NCI-H446 (cell line): ENCODE measurements at places on chromosomes 13 and 19.

DNA sequence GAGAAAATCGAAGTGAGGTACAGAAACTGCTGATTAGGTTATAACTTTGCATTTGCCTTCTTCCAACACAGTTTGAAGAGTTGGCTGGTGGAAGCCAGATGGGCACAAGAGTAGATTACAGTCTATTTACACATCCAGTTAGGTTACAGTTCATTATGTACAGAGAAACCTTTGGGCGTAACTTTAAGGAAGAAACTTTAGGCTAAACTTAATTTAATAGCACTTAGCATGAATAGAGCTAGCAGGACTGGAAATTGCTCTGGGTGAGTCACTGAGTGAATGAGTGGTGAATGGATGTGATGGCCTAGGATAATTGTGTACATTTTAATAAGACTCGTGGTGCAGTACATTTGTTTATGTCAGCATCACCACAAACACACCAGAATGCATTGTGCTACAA lies 62.9 kb upstream of the KLHL1 start:
- no peak for DNase-seq

DNA sequence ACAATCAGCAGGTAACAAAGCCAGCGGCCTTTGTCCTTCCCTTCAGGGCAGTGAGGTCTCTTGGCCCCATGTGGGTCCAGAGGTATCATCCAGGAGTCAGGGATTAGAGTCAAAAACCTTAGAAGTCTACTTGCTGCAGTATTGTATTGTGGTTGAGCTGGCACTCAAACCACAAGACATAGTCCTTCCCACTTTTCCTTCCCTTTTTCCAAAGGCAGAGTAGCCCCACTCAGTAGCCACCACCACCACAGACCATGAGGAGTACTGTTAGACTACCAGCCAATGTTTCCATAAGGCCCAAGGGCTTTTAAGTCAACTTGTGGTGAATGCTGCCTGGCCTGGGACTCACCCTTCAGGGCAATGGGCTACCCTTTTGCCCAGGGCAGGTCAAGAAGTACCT lies 27.1 kb upstream of the CCNA1 start:
- DNase-seq, result no peak

GRCh38 chr13:29324601-29325000 lies 270.9 kb downstream of the SLC7A1 start:
- DNase-seq, result no peak

- DNase-seq, result no peak
Observed at GRCh38 chr13:82136880-82137279, 1745.4 kb downstream of the SLITRK1 start.

DNA sequence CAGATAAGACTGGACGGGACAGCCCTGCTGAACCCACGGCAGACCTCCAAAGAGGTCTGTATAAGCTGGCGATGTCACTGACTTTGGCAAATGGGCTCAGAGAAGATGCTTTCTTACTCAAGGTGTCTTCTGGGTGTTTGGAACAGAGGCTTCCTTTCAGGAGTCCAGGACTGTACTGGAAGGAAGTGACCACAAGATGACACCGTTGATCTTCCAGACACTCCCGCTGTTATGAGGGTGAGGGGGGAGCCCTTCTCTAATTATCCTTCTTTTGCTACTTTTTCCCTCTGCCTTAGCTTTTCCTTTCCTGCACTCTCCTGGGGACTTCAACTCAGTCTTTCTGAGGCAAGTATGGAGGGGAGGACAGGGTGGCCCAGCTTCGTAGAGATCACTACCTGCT lies 65.2 kb upstream of the ZNF599 start:
- no peak for DNase-seq

DNA sequence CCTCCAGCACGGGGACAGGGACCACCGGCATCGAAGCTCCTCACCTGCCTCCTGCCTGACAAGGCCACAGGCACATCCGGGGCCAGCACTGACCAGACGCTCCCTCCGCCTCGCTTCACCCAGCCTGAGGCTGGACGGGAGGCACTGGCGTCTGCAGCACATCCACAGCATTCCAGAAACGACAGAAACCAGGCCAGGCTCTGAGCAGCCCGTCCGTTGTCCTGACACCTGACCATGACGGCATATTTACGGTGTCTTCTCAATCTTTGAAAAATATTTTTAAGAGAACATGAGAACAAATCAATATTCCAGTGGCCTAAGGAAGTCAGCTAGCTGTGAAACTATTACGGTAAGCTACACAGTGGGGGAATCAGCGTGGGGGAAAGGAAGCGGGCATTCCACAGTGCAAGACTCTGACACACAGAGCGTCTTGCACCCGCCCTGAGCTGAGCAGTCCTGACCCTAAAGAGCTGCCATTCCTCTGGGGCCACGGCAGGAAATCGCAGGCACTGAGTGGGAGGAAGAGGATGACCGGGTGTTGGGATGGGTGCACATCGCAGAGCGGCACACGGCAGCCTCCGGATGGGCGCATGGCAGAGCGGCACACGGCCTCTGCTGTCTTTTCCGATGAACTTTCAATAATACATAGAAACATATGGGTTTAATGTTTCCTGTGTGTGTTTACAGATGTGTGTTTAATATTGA lies 26.8 kb downstream of the RASA3 start:
- DNase-seq, result no peak

DNA sequence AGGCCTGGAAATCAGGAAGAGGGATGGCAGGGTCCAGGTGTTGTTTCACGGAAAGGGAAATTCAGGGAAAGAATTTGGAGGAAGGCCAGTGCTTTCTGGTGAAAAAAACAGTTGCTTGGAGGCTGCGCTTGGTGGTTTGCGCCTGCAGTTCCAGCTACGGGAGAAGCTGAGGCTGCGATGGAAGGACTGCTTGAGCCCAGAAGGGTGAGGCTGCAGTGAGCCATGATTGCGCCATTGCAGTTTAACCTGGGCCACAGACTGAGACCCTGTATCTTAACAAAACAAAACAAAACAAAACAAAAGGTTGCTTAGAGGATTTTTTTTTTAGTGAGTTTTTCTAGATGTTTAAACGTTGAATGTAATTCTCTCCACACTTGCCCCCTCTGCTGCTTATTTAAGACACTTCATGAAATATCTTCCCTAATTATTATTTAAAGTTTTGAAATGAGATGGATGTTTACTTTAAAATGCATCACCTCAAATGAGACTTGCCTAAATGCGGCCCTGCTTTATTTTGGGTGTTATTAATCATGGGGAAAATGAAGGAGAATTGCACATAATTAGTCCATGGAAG lies 75.4 kb upstream of the TRPC4 start:
- DNase-seq, result no peak

GRCh38 chr19:14479975-14480699 lies 5.0 kb upstream of the PTGER1 start:
- no peak for DNase-seq

DNA sequence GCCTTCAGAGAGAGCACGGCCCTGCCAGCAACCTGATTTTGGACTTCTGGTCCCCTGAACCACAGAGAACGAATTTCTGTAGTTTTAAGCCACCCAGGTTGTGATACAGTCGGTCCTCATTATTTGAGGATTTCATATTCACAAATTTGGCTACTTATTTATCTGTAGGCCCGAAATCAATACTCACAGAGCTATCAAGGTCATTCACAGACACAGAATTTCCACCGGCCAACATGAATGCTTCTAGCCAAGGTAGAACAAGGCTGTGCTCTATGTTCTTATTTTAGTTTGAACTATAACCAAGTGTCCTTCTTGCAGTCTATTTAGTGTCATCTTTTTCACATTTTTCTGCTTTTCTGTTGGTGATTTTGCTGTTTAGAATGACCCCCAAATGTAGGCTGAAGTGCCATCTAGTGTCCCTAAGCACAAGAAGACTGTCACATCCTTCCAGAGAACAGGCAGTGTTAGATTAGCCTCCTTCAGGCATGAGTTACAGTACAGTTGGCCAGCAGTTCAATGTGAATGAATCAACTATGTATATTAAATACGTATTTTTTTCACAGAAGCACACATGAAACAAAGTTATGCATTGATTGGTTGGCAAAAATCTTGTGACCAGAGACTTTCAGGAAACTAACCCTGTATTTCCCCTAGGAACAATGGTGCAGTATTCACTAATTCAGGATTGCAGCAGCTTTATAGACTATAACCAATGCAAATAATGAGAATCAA lies 63.5 kb downstream of the C13orf42 start:
- no peak for DNase-seq

GRCh38 chr19:42512130-42512636 lies 16.1 kb downstream of the CEACAM1 start:
- no peak for DNase-seq

DNA sequence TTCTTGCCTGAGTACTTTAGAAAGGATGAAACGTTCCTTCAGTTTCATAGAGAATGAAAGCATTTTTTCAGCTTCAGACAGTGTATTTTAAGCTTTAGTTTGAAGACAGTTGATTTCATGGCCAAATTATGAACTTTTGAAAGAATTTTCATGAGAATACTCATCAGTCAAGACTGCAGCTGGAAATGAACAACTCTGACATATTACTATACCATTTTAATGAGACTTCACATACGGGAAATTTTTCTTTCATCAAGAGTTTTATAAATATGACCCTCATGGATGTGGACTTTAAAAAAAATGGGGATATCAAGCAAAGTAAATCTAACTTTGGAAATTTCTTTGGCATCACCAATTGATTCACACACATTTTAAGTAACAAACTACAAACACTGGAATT lies 6.4 kb downstream of the LATS2 start:
- no peak for DNase-seq

GRCh38 chr13:28820099-28821051 lies at the start of gene MTUS2:
Gene MTUS2, plus strand, starts transcription at chr13:28820339.
- DNase-seq, result no peak

- no peak for DNase-seq
Observed at GRCh38 chr19:14333101-14333871, 48.0 kb upstream of the ADGRE5 start.

DNA sequence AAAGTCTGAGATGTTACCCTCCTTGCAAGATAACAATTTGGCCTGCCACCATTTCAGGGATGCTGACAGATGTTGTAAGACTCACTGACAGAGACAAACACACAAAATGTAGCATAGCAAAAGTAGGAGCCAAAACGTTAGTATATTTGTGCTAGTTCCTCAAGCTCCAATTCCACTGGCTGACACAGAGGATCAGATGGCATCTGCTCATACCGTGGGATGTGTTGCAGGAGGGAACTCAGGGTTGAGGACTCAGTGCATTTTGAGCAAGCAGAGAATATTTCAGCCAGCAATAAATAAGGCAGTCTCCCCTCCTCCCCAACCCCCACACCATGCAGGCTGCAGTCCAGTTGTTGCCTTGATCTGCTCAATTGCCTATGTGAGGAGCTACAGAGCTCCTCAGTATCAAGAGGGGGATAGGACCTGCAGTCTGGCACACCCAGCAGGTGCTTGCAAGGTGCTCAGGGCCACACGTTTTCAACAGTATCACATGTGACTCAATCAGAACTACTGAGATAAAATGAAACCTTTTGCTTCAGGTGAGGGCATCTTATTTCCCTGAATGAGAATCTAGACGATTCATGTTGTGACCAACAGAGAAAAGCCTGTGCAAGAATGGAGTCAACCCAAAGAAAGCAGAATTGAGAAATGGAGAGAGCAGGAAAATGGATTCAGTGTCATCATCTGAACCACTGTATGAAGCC lies 23.6 kb upstream of the LRCH1 start:
- DNase-seq, result no peak

DNA sequence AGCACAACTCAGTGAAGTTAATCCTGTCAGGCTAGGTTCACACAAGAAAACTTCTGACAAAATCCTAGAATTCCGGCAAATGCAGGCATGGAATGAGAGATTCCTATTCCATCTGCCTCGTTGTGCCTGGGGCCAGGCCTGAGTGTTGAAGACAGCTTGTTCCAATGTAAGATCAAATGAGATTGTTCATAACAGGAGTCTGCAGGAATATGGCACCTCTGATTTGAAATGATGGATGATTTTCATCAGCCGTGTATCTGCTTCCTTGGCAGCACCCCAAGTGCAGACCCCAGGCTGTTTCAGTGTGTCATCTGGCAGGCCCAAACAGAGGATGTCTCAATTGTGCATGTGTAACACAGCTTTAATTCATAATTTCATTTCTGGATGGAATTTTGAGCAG lies 35.3 kb upstream of the SACS start:
- no peak for DNase-seq

DNA sequence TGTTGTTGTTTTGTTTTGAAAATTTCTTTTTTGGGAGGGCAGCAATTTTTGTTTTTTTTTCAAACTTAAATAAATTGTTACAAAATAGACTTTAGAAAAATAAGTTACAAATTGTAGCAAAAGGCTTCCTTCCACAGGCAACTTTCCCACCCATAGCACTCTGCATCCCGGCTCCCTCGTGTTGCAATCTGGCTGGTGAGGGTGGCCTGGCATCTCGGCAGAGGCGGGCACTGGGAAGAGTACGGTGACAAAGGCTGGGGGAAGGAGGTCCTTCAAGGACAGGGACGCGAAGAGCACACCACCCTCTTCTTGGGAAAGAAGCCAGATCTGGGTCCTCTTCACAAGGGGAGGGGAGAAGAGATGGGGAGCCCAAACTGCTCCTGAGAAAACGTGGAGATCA lies 379.7 kb downstream of the OLFM4 start:
- DNase-seq, result no peak

DNA sequence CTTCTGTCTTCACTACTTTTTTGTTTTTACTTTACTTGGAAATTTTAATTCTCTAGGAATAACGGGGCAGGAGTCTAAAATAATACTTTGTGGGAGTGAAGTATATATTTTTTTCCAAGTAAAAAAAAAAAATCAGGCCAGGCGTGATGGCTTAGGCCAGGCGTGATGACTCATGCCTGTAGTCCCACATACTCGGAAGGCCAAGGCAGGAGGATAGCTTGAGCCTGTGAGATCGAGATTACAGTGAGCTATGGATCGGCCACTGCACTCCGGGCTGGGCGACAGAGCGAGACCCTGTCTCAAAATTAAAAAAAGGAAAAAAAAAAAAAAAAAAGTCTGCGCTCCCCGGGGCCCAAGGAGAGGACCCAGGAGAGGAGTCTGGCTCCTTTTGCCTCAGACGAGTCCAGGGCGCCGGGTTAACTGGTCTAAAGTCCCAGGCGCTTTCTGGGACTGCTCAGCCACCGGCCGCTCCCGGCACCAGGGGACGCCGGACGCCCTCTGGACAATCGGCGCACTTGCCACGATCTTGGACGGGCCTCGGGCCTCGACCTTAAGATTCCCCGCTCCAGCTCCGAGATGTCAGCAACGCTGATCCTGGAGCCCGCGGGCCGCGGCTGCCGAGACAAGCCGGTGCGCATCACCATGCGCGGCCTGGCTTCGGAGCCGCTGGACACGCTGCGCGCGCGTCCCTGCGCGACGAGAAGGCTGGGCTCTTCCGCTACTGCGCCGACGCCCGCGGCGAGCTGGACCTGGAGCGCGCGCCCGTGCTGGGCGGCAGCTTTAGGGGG lies 2.7 kb upstream of the ZFP82 start:
- no peak for DNase-seq

GRCh38 chr19:33872445-33873320 lies 76.0 kb downstream of the KCTD15 start:
- DNase-seq, result no peak
